ENCODE measurements at places on chromosomes 1 and 21. TPM values are rescaled to one million over a fixed set of nuclear protein-coding genes. Genes with fewer than 3 reads are reported as not detected.

KRTAP27-1 gene
- total RNA-seq: not detected

RXFP4 gene
- total RNA-seq: 5.2 TPM

DNA sequence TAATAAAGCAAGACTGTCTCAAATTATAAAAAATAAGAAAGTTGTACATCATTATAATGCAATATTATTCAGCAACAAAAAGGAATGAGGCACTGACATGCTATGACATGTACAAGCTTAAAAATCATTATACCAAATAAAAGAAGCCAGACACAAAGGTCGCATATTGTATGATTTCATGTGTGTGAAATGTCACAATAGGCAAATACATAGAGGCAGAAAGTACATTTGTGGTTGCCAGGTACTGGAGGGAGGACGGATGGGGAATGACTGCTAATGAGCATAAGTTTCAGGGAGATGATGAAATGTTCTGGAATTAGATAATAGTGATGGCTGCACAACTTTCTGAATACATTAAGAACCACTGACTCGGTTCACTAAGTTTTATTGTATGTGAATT, 73.6 kb upstream of the NBPF3 start:
- no peak for DNase-seq

GRCh38 chr1:97918961-97919360, 1.9 kb downstream of the DPYD start:
- DNase-seq: no peak

B3GALT6 gene
- total RNA-seq: 8.2 TPM

PLK3 gene
- total RNA-seq: 10.4 TPM

GRCh38 chr1:149917571-149918144, at the start of gene SV2A:
Gene SV2A, minus strand, starts transcription at chr1:149917844. Its CDS starts 4,004 bp downstream, at chr1:149913840.
- DNase-seq: peak; percentile 35

GRCh38 chr21:45504516-45505415, 37.5 kb downstream of the SLC19A1 start:
- no peak for DNase-seq

GRCh38 chr1:56432166-56432971, 147.0 kb downstream of the PLPP3 start:
- no peak for DNase-seq

DNA sequence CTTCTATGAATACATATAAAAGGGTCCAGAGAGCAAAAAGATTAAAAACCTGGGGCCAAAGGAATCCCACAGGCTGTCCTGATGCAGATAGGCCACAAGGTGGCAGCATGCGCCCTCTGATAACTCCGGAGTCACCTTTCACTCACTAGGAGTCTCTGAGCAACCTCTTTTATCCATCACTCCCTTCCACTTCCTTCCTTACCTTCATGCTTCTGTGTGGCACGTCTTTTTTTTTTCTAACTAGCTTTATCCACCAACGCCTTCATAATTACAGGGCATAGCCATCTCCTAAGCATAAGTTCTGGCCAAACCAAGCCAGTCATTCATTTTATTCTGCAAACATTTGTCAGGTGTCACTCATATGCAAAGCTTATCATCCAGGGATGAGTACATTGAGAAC, 3.9 kb upstream of the PGLYRP4 start:
- peak; percentile 67 for DNase-seq

IL20 gene
- not detected for total RNA-seq

DNA sequence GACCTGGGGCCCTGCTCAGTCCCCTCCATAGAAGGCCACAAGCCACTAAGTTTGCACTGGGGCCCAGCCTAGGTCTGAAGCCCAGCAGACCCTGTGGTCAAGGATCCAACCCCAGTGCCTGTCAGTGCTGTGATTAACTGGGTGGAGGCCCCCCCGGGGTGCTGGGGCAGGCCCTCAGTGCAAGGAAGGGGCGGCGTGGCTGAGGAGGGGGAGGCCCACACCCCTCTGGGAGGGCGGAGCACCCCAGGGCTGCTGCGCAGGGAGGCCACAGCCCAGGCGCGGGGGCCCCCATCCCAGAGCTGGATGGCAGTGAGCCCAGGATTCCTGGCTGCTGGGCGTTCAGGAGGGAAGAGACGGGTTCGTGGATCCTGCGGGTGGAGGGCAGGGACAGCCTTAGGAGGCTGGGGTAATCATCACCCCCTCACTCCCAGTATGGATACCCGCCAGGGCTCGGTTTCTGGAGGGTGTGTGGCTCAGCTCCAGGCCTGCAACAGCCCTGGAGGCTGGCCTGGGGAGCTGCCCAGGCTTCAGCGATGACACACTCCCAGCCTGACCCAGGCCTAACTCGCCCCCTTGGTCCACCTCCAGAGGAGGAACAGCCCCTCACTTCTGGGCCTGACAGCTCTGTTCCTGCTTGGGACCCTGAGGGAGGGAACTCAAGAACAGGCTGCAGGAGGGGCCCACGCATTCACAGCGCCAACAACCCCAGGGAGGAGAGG, 890 bp downstream of the GJC2 start:
- peak; percentile 74 for DNase-seq

DNA sequence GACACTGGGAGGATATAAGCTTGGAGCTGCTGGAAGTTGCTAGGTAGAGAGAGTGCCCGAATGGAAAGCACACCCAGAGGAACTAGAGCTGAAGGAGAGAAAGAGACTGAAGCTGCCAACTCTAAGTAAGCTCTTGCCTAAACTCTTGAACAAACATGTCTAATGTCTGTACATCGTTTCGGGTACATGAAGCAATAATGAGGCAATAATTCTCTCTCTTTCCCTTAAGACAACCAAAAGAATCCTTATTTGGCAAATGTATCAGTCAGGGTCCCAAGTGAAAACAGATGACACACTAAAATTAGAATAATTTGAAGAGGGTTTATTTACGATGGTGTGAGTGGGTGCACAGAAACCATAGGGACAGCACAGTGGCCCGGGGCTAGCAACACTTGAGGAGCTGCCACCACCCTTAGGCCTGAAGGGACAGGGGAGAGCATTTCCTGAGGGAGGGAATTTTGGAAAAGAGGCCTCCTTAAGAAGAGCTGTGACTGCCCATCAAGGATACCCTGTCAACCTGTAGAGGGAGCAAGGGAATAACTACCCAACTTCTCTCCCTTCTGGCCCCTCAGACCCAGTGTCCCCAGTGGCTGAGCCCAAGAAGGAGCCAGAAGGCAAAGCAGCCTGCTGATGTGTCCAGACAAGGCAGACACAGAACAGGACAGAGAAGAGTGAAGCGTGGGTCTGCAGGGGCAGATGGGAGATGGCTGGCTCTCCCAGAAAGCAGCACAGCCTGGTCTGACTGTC, 36.1 kb upstream of the KHDRBS1 start:
- no peak for DNase-seq

DNA sequence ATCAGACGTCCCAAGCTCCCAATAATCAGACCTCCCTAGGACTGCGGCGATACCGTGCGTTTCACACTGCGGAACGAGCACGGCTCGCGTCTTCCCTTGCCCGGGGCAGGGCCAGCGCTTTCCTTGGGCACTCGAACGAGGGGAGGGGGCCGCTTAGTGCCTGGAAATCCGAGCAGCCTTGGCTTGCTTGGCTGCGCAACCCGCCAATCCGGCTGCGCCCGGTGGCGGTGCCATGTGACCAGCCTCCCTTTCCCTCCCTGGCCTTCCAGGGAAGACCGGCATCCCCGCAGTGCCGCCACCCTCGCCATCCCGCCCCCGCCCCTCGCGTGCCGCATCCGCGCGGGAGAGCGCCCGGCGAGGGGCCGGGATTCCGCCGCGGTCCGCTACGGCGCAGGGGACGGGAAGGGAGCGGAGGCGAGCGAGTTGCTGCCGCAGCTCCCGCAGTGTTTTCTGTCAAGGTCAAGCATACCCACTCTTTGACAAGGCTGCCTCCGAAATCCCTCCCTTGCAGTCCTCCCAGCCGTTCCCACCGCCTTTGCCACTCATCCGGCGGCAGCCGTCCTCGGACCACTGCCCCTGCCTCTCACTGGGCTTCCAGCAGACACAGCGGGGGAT, 8.3 kb upstream of the RNF19B start:
- DNase-seq: peak; percentile 65

GRIK3 gene
- total RNA-seq: 0.46 TPM

DNA sequence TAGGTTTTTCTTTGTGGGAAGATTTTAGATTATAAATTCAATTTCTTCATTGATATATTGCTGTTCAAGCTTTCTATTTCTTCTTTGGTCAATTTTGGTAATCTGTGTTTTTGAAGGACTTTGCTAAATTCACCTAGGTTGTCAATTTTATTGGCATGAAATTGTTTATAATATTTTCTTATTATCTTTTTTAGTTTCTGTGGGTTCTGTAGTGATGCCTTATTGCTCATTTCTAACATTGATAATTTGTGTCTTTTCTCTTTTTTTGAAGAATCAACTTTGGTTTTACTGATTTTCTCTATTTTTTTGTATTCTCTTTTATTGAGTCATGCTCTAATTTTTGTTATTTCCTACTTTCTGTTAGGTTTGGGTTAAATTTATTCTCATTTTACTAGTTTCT, 123.2 kb downstream of the ADSS2 start:
- no peak for DNase-seq

GRCh38 chr1:167561753-167562152, 8.2 kb upstream of the CREG1 start:
- no peak for DNase-seq

Data from left colon (tissue), 2 donors.